Esophagus muscularis mucosa (tissue), 4 donors: ENCODE measurements at places on chromosomes 1 and 21. TPM values are rescaled to one million over a fixed set of nuclear protein-coding genes. Genes with fewer than 3 reads are reported as not detected.
A peak's percentile ranks its signal among the peaks of the same experiment; 100 is the strongest.

The TTC22 gene
- total RNA-seq: 0.13 TPM

The KRTAP7-1 gene
- total RNA-seq: not detected

The FCMR gene
- total RNA-seq: not detected

The EPS8L3 gene
- not detected for total RNA-seq

- H3K36me3 ChIP-seq: no peaks in the 10 kb centered on the region
- no peaks in the 10 kb centered on the region for H3K4me1 ChIP-seq
- no peak overlapping the region for H3K4me3 ChIP-seq
- H3K27me3 ChIP-seq: no peaks in the 10 kb centered on the region
- H3K27ac ChIP-seq: no peak overlapping the region
Observed at GRCh38 chr1:162367772-162368171, 8.9 kb downstream of the SPATA46 start.

- no peak overlapping the region for H3K27ac ChIP-seq
- no peak for DNase-seq
- no peak overlapping the region for H3K4me3 ChIP-seq
- H3K36me3 ChIP-seq: no peaks in the 10 kb centered on the region
- H3K27me3 ChIP-seq: no peaks in the 10 kb centered on the region
- H3K4me1 ChIP-seq: no peaks in the 10 kb centered on the region
Observed at GRCh38 chr1:172408958-172409357, 11.5 kb upstream of the C1orf105 start.

DNA sequence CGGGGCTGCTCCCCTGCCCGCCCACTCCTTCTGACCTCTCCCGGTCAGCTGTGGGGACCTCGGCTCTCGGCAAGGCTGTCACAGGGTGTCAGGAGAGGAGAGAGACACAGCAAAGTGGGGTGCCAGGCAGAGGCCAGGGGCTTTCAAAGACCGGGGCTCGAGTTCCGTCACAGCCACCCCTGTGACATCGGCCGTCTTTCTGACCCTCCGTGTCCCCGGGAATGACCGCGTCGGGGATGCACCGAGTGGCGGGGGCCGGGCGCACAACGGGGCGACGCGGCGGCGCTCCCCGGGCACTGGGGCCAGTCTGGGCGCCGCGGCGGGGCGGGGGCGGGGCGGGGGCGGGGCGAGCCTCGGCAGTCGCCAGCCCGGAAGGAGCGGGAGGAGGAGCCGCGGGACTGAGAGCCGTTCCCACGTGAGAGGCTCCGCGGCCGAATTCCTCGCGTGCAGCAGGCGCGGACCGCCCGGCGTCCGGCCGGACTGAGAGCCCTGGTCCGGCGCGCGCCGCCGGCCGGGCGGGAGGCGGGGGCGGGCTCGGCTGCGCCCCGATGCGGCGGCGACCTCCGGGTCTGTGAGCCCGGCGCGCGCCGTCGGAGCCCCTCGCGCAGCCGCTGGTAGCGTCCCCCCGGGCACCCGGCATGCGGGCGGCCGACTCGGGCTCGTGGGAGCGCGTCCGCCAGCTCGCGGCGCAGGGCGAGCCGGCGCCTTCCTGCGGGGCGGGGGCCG, 229.7 kb upstream of the TMEM51 start:
- H3K36me3 ChIP-seq: no peaks in the 10 kb centered on the region
- H3K4me3 ChIP-seq: peak overlapping the region; percentile 66
- H3K27ac ChIP-seq: peak overlapping the region; percentile 64
- no peak for DNase-seq
- peaks cover 19% of the 10 kb centered on the region for H3K4me1 ChIP-seq

- H3K27me3 ChIP-seq: no peaks in the 10 kb centered on the region
- no peak for DNase-seq
- no peaks in the 10 kb centered on the region for H3K36me3 ChIP-seq
Observed at GRCh38 chr1:18962855-18963737, 6.6 kb upstream of the IFFO2 start.

DNA sequence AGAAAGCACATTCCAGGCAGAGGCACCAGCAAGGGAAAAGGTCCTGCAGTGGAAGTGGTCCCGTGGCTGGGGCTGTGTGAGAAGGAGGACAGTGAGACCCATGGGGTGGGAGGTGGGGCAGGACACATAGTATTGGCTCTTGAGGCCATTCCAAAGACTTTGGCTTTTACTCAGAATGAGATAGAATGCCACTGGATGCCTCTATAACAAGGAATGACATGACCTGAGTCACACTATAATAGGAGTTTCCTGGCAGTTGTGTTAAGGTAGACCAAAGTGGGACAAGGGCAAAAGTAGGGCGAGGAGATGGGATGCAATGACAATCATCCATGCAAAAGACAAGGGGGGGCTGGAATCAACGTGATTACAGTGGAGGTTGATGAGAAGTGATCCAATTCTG, 24.7 kb upstream of the LAMC2 start:
- DNase-seq: no peak
- H3K27ac ChIP-seq: no peak overlapping the region
- H3K36me3 ChIP-seq: no peaks in the 10 kb centered on the region
- no peaks in the 10 kb centered on the region for H3K27me3 ChIP-seq
- H3K4me1 ChIP-seq: no peaks in the 10 kb centered on the region

DNA sequence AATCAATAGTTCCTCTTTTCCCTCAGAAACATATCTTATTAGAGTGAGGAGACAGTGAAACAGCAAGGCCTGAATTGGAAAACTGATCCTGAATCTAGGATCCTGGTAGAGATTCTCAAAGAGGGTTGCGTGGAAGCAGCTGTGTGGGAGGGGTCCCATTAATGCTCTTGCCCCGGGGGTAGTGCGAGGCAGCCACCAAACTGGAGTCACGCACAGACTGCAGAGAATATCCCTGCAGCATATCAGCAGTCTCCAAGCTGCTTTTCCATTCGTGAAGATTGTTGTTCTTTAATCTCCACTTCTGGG, 150.1 kb downstream of the DISC1 start:
- DNase-seq: no peak
- no peaks in the 10 kb centered on the region for H3K36me3 ChIP-seq
- peaks cover 20% of the 10 kb centered on the region for H3K4me1 ChIP-seq
- no peaks in the 10 kb centered on the region for H3K27me3 ChIP-seq
- no peak overlapping the region for H3K4me3 ChIP-seq

GRCh38 chr1:85576642-85577418, 3.7 kb upstream of the CCN1 start:
- DNase-seq: peak; percentile 96
- H3K4me3 ChIP-seq: peak overlapping the region; percentile 85
- H3K4me1 ChIP-seq: peaks cover 18% of the 10 kb centered on the region
- peak overlapping the region; percentile 99 for H3K27ac ChIP-seq
- peaks cover 7% of the 10 kb centered on the region for H3K36me3 ChIP-seq

- H3K27me3 ChIP-seq: no peaks in the 10 kb centered on the region
- no peak for DNase-seq
- peaks cover 37% of the 10 kb centered on the region for H3K4me1 ChIP-seq
- H3K27ac ChIP-seq: peak overlapping the region; percentile 74
Observed at GRCh38 chr1:26771285-26771642, 16.5 kb upstream of the PIGV start.

DNA sequence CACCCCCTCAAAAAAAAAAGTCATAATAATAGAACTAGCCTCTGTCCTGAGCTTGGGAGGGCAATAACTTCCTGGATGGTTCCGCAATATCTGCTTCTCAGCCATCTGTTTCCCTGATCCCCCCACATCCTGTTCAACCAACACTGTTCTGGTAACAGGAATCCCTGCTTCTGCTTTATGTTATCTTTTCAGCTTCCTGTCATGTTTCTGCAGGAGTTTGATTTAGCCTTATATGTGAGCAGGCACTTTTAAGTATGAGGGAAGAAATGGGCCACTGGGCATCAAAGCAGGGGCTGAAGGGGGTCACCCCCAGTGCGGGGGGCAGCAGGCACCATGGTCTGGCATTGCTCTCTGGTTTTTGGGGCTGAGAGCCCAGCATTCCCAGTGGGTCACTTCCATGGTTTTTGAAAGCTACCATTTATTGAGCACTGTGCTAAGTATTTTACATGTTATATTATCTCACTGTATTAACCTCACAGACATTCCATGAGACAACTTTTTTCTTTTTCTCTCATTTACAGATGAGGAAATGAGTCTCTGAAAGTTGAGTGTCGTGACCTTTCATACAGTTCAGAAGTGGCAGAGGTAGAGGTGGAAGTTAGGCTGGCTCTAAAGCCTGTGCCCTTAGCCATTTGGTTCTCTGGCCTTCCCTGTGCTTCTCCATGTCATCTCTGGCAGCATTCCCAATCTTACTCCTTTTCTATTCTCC, 61.9 kb downstream of the DNTTIP2 start:
- no peaks in the 10 kb centered on the region for H3K27me3 ChIP-seq
- peak; percentile 66 for DNase-seq
- no peak overlapping the region for H3K27ac ChIP-seq
- H3K4me3 ChIP-seq: no peak overlapping the region
- H3K4me1 ChIP-seq: peaks cover 11% of the 10 kb centered on the region
- H3K36me3 ChIP-seq: no peaks in the 10 kb centered on the region
